ENCODE measurements at places on chromosomes 7 and 10.

GRCh38 chr10:28089467-28089866, 90.6 kb upstream of the ODAD2 start:
- no peak for DNase-seq

DNA sequence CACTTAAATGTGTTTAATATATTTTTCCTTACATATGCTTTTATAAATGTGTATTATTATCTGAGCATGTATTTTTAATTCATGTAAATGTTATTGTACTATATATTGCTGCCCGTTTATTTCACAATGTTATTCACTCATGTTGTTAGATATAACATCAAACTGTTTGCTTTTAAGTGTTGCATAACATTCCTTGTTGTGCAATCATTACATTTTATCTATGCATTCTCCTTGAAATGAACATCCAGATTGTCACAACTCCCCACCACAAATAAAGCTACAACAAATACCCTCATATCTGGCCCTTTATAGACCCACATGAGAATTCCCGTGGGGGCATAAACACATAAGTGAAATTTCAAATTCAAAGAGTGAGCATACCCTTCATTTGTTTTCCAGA, 264.2 kb downstream of the HPSE2 start:
- peak; percentile 0 for DNase-seq

DNA sequence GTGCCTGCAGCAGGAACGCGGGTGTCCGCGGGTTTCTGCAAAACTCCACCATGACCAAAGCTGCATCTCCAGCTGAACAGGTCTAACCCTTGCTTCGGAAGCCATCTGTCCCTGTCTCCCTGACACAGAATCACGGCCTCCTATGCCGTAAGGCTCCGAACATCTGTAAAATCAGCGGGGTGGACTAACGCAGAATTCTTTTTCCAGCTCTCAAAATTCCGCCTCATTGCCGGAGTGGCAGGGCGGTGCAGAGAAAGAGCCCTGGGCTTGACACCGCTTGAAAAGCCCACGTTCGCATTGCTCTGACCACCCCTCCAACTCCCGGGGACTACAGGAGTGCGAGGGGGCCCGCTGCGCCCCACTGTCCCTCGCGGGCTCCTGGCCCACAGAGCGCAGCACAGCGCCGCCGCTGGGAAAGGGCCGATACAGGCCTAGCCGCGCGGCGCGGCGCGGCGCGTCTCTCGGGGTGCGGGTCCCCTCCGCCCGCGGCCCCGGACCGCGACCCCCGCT, 409 bp downstream of the DNMBP start:
- DNase-seq = no peak

DNA sequence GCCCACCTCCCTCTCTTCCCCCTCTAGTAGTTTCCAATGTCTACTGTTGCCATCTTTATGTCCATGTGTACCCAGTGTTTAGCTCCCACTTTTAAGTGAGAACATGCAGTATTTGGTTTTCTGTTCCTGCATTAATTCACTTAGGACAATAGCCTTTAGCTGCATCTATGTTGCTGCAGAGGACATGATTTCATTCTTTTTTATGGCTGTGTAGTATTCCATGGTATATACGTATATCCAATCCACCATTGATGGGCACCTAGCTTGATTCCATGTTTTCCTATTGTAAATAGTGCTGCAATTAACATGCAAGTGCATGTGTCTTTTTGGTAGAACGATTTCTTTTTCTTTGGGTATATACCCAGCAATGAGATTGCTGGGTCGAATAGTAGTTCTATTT, 170.4 kb downstream of the NOC3L start:
- DNase-seq = no peak

DNA sequence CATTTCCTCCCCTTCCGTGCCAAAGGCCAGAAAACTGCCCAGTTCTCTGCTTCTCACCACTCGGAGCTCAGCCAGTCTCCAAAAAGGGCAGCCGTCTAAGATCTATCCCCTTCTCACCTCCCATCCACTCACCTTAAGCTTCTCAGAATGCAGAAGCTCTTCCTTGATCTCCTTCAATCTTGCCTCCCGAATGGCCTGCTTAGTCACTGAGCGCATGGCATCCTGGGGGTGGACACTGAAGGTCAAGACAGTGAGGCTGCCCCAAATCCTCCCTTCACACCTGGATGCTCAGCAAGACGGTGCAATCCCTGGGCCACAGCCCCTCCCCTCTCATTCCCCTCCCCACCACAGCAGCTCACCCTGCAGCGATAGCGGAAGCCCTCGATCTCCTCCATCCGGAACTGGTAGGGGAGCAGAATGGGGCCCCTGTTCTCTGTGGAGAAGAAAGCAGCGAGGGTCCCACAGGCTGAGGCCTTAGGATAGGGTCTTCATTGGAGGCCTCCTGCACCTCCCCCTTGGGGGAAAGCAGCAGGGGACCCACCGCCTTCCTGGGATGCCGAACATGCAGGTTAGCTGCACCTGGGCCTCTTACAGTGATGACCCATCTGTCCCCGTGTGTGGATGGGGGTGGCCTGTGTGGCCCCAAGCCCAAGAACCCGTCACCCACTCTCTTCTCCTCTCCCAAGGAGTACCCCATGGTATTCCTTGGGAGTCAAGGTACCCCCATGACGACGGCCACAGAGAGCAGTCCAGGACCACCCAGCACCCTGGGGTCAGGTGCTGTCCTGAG, 4.7 kb downstream of the DDX56 start:
- DNase-seq = no peak

GRCh38 chr10:75773813-75774782, 342.7 kb downstream of the LRMDA start:
- DNase-seq = no peak

DNA sequence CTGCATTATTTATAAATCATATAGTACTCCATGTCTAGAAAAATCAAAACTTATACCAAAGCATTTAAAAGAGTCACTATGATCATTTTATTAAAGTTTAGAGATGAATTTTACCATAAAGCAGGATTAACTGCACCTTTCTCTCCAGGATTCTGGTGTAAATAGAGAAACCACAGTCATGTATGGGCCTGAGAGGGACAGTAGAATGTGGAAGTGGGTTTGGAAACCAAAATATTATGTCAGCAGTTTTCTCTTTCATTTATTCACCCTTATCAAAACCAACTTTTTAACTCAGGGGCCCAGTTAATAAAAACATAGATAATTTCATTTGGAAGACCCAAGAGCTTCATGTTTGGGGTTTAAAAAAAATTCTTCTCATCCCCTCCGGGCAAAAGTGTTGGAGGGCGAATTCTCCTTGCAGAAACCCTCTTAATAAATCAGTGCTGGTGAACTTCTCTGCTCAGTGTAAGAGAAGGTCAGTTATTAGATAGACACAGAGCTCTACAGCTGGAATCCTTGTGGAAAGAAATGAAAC, 266.2 kb downstream of the CREB5 start:
- DNase-seq = no peak

Data from suppressor macrophage treated with lipopolysaccharide for 1 hour (primary cell).